NCI-H187 treated with DMSO at 0.1 percent for 48 hours (cell line): ENCODE measurements at places on chromosomes 1 and 21.
A peak's percentile ranks its signal among the peaks of the same experiment; 100 is the strongest.

- no peak for DNase-seq
Measured at GRCh38 chr1:8347635-8348034, 29.7 kb downstream of the SLC45A1 start.

GRCh38 chr1:117838911-117839310 lies 90.5 kb downstream of the GDAP2 start:
- no peak for DNase-seq

DNA sequence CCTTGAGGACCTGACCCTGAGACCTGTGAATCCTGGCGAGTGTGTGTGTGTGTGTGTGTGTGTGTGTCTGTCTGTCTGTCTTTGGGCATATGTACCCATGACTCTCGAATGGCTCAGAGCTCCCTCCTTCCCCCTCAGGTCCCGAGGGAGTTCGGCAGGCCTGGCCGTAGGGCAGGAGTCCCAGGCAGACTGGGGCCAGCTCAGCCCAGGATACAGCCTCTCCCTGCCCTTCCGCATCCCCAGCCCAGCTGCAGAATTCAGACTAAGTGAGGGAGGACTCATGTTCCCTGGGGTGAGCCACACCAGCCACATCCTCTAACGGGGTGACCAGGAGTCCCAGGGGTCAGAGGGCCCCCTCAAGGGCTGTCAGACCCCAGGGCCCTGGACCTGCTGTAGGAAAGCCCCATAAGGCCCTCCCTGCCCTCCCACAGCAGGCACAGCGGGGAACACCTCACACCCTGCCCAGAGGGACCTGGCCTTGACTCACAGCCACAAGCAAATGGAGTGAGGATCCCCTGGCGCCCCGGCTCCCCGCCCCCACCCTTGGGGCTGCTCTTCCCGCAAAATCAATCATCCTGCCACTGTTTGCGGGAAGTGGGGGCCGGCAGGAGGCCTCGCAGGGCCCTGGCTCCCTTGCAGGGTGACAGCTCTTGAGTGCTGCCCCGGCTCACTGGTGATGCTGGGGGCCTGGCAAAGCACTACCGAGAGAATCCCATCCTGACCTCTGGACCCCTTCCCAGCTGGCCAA lies 101.7 kb upstream of the CASZ1 start:
- no peak for DNase-seq

GRCh38 chr1:22753481-22753971 lies 42.9 kb downstream of the EPHB2 start:
- no peak for DNase-seq

DNA sequence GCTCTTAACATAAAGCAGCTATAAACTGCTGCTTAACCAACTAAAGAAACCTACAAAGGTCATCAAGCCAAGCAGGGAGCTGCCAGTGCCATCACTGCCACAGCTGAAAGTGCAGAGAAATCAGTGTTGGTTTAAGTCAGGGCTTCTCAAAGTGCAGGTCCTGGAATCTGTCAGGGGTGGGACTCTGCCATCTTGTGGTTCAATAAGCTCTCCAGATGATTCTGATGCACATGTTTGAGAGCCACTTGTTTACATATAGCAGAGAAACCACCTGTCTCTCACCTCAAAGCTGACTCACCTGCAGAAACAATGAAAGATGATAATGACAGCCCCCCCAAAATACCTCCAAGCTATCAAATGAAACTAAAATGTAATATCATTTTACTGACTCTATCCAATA lies 49.3 kb downstream of the SH3GLB1 start:
- DNase-seq, result peak; percentile 60

DNA sequence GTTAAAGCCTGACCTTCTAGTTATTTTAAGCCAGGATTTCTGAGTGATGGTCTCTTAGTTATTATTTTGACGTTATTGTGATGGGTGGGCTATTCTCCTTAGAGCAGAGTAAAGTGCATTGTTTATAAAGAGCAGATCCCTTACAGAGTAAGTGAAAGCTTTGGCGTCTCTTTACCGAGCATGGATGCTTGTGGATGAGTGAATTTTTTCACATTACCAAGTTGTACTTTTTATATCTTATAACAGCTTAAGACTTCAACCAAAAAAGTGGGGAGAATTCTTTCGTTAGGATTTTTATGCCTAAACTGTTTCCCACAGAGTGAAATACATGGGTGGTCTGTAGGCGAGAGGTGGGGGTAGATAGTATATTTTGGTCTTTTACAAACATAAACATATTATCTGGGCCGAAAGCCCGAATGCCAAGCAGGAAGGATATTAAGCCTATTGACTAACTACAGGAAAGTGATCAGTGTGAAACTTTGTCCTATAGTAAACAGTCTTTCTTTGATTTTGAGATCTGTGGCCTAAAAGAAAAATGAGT lies 279.1 kb upstream of the C1orf105 start:
- no peak for DNase-seq

GRCh38 chr1:175157200-175157599 lies 35.4 kb downstream of the KIAA0040 start:
- DNase-seq, result no peak

DNA sequence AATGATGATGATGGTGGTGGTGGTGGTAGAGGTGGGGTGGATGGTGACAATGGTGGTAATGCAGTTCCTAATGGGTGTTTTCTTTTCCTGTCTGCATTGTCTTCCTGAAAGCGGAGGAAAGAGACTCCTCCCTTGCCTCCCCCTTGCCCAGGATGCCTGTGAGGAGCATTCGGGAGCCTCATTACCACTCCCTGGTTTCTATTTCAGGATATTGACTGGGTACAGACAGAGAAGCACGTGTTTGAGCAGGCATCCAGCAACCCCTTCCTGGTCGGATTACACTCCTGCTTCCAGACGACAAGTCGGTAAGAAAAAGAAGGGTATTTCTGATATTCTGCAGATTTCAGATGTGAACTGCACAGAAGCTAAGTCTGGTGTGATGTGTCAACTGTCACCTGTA lies 38.8 kb downstream of the FAAP20 start:
- DNase-seq, result no peak

DNA sequence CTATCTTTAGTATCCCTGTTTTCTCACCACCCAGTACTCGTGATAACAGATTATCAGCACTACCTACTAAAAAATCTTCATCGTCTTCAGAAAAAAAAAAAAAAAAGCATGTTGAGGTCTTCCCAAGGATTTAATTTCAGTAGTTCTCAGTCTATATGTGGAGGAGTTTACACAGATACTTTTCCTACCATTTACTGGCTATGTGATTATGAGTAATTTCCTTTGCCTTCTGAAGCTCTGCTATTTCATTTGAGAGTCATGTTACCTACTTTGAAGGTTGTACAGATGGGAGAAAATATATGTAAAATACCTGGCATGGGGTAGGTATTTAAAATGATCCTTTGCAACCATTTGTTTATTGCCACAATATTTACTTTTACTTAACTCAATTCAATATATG lies 399.7 kb downstream of the NEGR1 start:
- DNase-seq, result no peak

GRCh38 chr21:15444118-15444960 lies 285.4 kb upstream of the USP25 start:
- DNase-seq, result no peak

- DNase-seq, result no peak
Measured at GRCh38 chr1:3695326-3696217, 43.3 kb downstream of the TP73 start.

GRCh38 chr21:44899768-44900558 lies 20.7 kb downstream of the ITGB2 start:
- no peak for DNase-seq

GRCh38 chr1:16351456-16351993 lies 755 bp downstream of the FBXO42 start:
- DNase-seq, result no peak

- DNase-seq, result no peak
Measured at GRCh38 chr1:39292401-39292800, 87.9 kb downstream of the MACF1 start.

DNA sequence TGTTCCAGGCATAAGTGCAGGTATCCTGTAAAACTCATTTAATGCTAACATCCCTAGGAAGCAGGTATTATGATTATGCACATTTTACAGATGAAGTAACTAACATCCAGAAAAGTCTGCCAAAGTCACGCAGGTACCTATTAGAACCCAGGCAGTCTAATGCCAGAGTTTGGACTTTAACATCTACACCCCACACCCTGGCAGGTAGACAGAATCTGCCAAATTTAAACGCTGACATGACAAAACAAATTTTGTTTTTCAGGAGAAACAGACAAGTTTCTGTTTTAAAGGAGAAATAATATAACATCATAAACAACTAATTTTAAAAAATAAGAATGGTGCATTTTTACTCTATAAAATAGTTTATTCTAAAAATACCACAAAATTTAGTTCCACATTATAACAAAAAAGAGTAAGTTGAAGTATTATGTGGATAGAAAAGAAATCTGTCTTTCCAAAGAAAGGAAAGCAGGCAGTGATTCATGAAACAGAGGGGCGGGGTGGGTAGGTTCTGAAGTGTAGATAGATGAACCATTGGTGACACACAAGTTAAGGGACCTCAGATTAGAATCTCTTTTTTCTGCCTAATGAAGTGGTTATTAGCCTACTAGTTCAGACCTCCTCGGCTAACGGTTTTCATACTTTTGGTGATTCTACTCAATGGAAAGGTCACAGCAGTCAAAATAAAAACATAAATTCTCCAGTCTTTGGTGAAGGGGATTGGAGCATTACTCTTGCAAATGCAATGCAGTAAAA lies 1.7 kb downstream of the ASPM start:
- no peak for DNase-seq

DNA sequence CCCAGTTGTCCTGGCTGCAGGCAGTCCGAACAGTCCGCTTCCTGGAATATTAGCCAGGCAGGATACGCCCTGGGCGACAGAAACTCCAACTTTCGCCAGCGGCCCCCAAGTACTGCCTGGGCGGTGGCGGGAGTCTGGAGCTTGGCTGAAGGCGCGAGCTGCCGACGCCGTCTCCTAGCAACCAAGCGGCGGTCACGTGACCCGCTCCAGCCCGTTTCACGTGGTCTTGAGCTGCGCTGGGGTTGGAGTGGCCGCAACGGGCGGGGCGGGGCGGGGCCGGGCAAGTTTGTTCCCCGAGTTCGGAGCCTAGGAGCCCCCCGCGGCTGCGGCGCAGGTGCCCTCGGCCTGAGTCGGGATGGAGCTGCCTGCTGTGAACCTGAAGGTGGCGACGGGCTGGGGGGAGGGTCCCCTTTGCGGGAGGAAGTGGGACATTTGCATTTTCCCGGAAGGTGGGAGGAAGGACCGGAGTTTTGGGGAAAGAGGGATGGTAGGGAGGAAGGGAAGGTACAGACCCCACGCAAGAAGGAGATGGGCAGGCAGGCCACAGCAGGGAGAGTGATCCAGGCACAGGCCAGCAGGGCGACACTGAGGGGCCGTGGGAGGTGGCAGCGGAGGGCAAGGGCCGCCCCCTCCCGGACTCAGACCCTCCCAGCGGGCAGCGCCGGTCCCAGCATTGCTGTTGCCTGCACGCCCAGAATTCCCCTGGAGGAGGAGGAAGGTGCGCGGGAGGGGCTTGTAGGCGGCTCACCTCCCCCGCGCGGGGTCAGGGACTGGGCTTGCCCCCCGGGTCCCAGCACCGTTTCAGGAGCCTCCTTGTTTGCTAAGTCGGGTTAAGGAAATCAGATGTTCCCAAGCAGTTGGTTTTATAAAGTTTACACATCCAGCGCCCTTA lies at the start of gene AGTRAP:
AGTRAP (plus strand) TSS at position 283 of the 892 bp plus-strand sequence; CDS start at position 356, 73 bp downstream.
- peak; percentile 56 for DNase-seq

DNA sequence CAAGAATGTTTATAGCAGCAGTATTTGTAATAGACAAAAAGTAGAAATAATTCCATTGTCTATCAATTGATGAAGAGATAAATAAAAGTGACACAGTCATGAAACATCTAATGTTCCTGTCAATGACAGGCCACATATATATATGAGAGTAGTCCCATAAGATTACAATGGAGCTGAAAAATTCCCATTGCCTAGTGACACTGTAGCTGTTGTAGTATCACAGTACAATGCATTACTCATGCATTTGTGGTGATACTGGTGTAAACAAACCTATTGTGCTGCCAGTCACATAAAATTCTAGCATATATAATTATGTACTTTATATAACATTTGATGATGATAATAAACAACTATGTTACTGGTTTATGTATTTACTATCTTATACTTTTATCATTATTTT lies 141.9 kb upstream of the LYPLAL1 start:
- no peak for DNase-seq

GRCh38 chr1:41447995-41448770 lies 36.3 kb downstream of the EDN2 start:
- no peak for DNase-seq

GRCh38 chr1:205926213-205926612 lies 17.0 kb downstream of the SLC26A9 start:
- no peak for DNase-seq

DNA sequence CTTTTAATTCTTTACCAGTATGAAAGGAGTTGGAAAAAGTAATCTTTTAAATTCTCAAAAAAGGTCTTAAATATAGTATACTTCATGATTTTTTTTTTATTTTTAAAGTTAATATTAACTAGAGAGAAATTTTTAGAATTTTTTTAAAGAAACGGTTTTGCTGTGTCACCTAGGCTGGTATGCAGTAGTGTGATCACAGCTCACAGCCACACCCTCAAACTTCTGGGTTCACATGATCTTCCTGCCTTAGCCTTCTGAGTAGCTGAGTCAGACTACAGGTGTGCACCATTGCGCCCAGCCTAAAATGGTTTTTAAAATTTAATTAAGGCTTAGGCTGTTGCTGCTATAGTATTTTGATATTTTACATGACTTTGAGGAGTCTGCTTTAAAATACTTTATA lies 52.4 kb downstream of the TLCD4 start:
- no peak for DNase-seq

- no peak for DNase-seq
Measured at GRCh38 chr1:210332719-210333398, 4.2 kb downstream of the HHAT start.

GRCh38 chr1:198056255-198056654 lies 100.5 kb upstream of the NEK7 start:
- DNase-seq, result no peak

- DNase-seq, result no peak
Measured at GRCh38 chr1:5742032-5742431, 250.2 kb downstream of the NPHP4 start.

DNA sequence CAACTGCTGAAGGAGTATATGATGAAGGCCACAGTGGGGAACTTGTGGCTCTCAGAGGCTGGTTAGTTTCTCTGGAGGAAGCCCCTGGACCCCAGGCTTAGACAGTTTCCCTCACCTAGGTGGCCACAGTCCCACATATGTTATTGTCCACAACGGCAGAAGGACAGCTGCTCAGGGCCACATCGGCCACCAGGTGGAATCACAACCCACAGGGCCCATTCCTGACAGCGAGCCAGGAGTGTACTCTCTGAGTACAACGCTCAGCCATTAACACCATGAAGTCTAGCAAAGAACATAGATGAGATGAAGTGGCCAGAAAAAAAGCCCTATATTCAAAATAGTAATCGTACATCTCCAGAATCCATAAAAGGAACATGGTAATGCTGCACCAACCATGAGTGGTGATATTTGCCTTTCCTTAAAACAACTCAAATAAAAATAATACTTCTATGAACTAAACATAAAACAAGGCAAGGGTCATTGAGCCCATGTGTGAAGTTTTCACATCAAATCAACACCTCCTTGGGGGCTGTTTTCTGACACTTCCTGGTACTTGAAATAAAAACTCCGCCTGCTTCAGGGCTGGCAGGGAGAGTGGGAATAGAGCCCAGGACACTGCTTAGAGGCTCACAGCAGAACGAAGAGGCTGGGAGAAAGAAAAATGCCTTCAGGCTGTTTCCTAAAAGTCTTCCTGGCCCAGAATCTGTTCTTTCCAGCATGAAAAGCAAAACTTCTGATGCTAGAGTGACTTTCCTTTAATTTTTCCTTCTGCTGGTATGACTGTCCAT lies 383.3 kb downstream of the HHAT start:
- no peak for DNase-seq
